ENCODE measurements at places on chromosomes 1 and 21.

DNA sequence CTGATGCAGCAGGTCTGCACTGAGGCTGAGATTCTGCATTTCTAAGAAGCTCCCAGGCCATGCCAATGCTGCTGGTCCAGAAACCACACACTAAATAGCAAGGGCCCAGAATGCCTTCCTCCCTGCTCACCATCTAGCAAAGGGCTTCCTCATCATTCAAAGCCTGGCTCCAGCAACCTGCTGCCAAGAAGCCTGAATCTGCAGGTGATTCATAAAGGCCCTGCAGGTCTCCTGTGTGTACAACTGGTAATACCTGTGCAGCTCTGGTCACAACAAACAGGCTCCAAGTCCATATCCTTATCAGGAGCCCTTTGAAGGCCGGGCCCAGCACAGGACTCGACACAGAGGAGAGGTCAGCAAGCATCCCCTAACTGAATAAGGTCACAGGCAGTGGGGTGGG lies 26.7 kb downstream of the GLIS1 start:
- no peak for DNase-seq

DNA sequence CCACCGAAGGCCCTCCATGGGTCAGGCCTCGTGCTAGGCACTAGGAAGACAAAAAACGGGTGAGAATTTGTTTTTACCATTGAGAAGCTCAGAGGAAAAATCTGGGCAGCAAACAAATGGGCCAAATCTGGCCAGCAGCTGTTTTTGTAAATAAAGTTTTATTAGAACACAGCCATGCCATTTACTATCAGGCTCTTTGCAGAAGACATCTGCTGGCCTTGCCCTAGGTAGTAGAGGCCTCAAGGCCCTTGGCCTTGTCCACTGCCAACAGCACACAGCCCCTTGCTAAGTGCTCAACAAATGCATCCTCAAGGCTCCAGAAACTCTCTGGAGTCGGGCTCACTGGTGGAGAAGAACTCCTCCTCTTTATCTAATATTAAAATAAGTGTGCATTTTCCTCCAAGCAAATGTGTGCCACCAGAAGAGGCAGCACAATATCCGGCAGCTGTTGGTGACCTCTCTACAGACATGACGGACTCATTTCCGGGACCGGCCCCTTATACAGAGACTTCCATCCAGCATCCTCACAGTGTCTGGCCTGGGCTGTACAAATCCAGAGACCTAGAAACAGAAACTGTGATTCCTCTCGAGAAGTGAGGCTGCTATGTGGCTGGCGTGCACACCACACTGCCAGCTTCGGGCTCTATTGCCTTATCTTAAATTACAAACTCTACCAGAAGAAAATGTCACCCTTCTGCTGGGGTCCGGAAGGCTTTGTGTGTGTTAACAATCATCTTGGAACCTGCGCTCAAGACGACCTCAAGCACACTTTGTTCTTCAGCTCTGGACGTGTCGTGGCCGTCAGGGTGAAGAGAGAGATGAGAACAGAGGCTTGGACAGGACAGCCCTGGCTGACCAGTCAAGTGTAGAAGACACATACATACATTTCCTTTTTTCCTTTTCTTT lies 203.9 kb downstream of the TOMM20 start:
- no peak for DNase-seq

DNA sequence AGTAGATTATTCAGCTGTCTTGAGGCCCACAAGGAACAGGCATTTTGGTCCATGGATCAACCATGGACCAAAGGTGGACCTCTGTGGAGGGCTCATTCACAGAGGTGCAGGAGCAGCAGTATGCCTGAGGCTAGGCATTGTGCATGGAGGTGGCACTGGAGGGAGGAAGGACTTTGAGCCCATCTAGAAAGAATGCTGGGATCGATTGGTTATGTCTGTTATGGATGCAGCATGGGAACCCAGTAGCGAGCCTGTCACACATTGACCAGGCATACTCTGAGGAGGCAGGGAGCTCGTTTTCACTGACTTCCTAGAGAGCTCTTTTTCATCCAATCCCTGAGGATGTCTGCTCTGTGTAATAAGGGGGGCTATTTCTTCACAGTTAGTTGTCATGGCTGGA lies 75.5 kb downstream of the KCNN3 start:
- no peak for DNase-seq

DNA sequence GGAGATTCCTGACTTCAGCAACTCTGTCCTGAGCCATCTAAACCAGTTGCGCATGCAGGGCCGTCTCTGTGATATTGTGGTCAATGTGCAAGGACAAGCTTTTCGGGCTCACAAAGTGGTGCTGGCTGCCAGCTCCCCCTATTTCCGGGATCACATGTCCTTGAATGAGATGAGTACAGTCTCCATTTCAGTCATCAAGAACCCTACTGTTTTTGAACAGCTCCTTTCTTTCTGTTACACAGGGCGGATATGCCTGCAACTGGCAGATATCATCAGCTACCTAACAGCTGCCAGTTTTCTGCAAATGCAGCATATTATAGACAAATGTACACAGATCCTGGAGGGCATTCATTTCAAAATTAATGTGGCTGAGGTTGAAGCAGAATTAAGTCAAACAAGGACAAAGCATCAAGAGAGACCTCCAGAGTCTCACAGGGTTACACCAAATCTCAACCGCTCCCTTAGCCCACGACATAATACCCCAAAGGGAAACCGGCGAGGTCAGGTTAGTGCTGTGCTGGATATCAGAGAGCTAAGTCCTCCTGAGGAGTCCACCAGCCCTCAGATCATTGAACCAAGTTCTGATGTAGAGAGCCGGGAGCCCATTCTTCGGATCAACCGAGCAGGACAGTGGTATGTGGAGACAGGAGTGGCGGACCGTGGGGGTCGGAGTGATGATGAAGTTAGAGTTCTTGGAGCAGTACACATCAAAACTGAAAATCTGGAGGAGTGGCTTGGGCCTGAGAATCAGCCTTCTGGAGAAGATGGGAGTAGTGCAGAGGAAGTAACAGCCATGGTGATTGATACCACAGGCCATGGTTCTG lies 2.3 kb downstream of the ZBTB37 start:
- DNase-seq, result no peak

GRCh38 chr1:115877511-115877910 lies 36.6 kb upstream of the NHLH2 start:
- DNase-seq, result no peak

DNA sequence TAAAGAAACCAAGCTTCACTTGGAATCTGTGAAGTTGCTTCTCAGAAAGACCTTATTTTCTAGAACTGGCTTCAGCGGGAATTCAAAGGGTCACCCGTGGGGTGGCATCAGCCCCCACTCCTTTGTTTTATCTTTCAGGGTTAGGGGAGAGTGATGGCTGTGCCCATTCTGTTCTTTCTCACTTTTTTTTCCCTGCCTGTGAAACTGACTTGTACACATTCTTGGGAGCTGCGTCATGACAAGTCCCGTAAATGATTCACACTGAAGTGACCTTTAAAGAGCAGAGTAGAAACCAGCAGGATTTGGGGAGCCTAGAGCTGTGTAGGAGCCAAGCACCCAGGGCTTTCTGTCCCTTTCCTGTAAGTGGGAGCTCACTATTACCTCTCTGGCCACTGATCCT lies 43.8 kb downstream of the SLC44A3 start:
- DNase-seq, result peak; percentile 90

DNA sequence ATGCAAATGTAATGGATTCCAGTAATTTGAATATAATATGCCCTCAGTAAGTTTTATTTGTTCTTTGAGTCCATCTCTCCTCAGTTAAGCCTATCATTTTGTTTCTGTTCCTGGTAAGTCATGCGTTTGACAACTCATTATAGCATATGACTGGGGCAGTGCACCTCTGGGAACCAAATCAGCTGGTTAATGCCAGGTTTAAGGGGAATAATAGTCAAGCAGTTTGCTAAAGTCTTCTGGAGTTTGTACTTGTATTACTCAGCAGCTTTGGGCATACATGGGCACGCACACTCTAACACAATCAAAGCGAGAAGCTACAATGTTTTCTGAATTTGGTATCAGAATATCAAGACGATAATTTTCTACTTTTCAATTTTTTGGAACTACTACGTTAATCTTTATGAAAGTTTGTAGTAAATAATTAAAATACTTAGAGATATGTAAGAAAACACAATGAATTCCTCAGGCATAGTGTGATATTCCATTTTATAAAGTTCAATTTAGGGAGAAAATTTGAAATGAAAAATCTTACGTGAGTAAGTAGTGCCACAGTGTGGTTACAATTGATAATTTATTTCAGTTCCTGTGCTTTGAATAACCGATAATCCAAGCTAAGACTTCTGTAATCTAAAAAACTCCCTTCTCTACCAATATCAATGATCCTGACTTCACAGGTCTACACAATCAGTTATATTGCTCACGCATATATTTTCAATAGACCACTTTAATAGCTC lies 43.8 kb upstream of the KCTD3 start:
- no peak for DNase-seq

- DNase-seq, result no peak
Observed at GRCh38 chr21:28704746-28705145, 287.9 kb downstream of the LTN1 start.

GRCh38 chr1:25195835-25196234 lies 36.5 kb downstream of the SYF2 start:
- no peak for DNase-seq

DNA sequence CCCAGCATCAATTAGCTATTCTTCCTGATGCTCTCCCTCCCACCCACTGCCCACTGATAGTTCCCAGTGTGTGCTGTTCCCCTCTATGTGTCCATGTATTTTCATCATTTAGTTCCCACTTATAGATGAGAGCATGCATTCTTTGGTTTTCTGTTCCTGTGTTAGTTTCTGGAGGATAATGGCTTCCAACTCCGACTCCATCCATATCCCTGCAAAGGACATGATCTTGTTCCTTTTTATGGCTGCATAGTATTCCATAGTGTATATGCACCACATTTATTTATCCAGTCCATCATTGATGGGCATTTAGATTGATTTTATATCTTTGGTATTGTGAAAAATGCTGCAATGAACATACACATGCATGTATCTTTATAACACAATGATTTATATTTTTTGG lies 30.2 kb downstream of the DISC1 start:
- no peak for DNase-seq

GRCh38 chr1:48943393-48943792 lies 166.7 kb upstream of the BEND5 start:
- peak; percentile 15 for DNase-seq

DNA sequence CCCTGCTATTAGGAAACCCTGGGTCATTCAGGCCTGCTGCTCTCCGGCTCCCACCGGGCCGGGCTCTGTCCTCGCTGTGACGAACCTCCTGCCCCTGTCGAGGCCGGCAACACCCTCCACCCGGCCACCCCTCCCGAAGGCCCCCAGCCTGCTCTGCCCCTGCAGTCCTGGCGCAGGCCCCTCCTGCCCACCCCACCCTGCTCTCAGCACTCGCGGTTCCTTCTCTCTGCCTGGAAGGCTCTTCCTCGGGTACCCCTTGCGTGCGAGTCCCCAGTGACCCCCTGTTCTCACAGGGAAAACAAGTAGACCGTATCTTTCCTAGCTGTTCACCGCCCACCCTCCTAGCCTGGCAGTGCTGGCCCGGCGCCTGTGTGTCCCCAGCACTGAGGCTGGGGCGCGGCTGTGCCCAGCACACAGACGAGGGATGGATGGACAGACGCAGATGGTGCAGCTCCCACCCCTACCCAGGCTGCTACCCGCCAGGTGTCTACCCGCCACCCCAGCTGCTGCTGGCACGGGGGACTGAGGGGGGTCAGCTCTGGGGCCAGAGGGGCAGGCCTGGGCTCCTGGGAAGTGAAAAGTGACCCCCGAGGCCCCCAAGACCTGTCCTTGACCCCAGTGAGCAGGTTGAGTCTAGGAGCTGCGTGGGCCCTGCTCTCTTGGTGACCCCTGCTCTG lies 3.1 kb upstream of the VWA1 start:
- no peak for DNase-seq

GRCh38 chr1:27153549-27153886 lies 1.4 kb downstream of the SLC9A1 start:
- no peak for DNase-seq

- no peak for DNase-seq
Observed at GRCh38 chr1:7580923-7581753, 190.0 kb upstream of the VAMP3 start.

GRCh38 chr1:212664409-212665199 lies 35.0 kb downstream of the BATF3 start:
- no peak for DNase-seq

GRCh38 chr1:152386940-152387339 lies 27.1 kb downstream of the CRNN start:
- DNase-seq, result no peak

DNA sequence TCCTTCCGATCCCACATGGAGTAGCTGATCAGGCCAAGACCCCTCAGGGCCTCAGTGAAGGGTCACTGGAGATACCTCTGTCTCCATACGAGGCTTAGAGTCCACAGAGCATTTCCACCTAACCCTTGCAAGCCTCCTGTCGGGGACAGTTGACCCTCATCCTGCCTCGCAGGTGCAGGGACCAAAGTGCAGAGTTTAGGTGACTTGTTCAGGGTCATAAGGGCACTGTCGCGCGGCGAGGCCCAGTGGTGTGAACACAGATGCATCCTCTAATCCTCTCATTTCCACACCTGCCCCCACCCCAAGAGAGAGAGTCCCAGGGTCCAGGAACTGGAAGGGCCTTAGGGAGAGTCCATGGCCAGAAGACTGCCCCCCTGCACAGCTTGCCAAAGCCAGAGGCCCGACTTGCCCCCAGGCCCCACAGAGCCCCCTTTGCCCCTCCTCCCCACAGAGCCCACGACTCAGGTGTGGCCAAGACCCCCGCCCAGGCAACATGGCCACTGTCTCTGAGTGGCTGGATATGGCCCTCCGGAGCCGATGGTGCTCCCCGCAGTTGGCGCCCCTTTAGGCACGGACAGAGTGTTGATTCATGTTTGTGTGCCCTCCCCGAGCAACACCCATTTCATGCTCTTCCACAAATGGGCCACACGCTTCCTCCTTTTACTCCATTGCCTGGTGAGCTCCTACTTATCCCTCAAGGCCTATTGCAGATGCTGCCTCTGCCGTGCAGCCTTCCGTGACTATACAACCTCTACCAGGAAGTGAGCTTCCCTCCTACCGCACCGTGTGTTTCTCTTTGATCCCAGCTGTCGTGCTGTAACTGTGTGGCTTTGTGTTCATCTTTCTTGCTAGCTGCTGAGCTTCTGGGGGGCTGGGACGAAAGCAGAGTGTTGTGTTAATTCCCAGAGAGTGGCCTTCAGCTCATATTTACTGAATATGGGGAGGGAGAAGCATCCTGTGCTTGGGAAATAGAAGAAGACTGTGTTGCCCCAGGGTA lies 1.7 kb downstream of the TRPM2 start:
- DNase-seq, result no peak

GRCh38 chr1:93878501-93878888 lies 511 bp downstream of the DNTTIP2 start:
- DNase-seq, result peak; percentile 46

GRCh38 chr1:231866392-231867331 lies 240.1 kb downstream of the DISC1 start:
- DNase-seq, result peak; percentile 27

DNA sequence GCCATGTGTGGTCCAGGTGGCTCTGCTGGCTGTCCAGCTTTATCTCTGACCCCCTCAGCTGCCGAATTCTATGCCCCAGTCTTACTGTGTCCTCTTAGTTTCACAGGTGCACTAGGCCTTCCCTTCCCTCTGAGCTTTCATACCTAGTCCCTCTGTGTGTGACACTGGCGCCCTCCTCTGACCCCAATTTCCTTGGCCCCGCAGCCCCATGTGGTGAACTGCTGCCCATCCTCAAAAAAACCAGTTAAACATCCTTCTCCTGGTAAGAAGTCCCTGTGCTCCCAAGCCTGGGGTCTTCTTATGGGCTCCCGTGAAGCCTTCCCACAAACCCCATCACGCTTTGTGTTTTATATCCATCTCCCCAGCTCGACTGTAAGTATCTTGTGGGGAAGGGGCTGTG lies 93.9 kb upstream of the TSPAN2 start:
- DNase-seq, result no peak

GRCh38 chr1:229582011-229582694 lies 23.6 kb upstream of the ABCB10 start:
- no peak for DNase-seq

GRCh38 chr1:197771386-197771785 lies 3.9 kb downstream of the DENND1B start:
- no peak for DNase-seq

Measured in HT1080 (cell line).